T-helper 9 cell (primary cell): ENCODE measurements at places on chromosomes 2 and 18.

- no peak for DNase-seq
Observed at GRCh38 chr2:239330836-239331235, 70.0 kb downstream of the HDAC4 start.

DNA sequence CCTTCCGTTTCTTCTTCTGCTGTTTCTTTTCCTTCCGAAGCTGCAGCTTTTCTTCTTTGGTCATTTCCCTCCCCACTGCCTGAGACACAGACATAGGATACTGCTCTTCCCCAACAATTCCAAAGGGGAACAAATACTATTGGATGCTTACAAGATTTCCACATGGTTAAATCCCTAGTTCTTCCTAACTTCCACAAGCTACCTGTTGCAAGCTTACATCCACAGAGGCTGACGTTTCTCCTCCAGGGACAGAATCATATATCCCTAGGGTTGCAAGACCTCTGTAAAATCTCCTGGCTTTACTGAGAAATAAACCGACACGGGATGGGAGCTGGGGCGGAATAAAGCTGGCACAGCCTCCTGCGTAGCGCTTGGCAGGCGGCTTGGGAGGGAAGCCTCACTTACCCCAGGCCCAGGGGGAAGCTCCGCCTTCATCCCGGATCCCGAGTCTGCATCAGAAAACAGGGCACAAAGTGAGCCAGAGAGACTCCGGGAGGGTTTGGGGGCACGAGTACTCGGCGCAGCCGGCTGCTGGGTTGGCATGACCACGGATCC is 590 bp downstream of the EIF2B4 start:
- DNase-seq = no peak

GRCh38 chr18:76938619-76939018 is 116.3 kb downstream of the ZNF236 start:
- DNase-seq = no peak

DNA sequence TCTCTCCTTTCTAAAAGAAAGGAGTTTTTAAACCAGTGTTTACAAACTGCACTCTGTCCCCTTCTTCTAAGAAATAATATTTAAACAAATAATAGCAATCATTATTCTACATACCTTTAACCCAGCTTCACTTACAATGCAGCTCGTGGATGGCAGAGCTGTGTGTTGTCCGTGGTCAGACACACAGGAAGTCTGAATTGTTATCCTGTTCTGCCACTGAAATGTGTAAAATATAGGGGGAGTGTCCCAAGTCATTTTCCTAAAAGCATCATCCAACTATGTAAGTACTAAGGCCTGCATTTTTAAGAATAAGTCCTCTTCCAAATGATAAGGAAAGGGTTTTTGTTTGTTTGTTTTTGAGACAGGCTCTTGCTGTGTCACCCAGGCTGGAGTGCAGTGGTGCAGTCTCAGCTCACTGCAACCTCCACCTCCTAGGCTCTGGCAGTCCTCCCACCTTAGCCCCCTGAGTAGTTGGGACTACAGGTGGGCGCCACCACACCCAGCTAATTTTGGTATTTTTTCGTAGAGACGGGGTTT is 2.7 kb upstream of the PPP4R1 start:
- no peak for DNase-seq

GRCh38 chr2:177000061-177000714 is 212.4 kb upstream of the HNRNPA3 start:
- no peak for DNase-seq

- DNase-seq = no peak
Observed at GRCh38 chr2:78814331-78814986, 211.0 kb upstream of the REG3G start.

GRCh38 chr18:68713131-68713530 is 1.8 kb downstream of the TMX3 start:
- no peak for DNase-seq

DNA sequence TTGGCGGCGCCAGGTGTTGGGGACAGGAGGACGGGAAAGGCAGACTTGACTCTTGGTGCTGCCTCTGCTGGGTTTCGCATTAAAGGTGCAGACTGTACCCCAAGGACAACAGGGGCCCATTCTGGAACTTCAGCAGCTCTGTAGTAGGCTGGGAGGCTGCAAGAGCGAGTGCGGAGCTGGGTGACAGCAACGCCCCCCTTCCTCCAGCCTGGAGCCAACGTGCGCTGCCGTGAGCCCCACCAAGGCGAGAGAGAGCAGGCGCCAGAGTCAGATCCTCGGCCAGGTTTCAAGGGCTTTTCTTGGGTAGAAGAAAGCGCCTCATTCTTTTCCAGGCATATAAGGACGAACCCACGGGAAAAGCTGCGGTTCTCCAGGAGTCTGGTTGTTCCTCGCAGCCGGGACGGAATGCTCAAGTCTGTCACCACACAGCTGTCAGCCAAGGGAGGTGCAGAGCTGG is 1.9 kb downstream of the DOK6 start:
- no peak for DNase-seq

GRCh38 chr2:113765276-113765675 is 8.8 kb upstream of the SLC35F5 start:
- no peak for DNase-seq

DNA sequence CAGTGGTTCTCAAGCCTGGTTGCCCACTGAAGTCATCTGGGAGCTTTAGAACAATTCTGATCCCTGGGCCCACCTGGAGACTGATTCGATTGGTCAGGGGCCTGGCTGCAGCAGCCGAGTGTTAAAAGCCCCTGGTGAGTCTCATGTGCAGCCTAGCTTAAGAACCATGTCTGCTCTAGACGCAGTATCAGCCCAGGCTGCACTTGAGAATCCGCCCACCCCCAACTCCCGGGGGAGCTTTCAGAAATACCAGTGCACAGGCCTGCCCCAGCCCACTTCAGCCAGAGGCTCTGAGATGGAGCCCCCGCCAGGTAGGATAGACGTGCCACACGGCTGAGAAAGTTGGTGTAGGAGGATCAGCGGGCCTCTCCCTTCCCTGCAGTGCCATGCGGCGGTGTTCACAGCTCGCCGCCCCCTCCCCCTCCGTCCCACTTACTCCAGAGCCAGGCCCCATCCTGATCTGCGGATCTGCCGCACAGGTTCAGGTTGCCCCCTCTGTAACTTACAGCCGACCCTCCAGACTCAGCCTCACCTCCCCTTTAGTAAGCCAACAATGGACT is 209.0 kb upstream of the RAB12 start:
- no peak for DNase-seq

- DNase-seq = peak; percentile 26
Observed at GRCh38 chr2:69830045-69830905, 815 bp downstream of the GMCL1 start.

DNA sequence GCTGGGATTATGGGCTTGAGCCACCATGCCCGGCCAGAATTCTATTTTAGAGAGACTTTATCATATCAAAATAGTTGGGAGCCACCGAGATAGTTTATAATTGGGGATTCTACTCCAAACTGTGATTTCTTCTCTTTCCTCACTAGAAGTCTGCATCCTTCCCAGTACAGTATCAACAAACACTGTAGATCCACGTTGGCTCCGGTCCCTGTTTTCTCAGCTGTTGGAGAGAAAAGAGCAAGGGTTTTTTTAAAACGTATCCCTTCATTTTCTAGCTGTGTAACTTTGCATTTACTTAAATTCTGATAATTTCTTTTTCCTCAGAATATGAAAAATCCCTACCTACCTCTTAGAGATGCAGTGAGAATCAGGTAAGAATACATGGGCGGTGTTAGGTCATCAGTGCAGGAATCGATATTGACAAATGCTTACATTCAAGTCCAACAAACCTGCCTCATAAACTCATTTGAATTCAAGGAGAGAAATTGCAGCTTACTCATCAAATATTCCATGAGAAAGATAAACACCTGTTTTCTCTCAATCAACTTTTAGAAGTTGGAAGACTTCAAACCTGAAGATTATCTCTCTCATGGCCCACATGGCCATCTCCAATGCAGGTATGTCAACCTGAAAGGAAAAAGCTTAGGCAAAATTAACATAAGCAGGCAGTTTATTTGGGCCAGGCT is 17.7 kb upstream of the PDCL3 start:
- DNase-seq = no peak

DNA sequence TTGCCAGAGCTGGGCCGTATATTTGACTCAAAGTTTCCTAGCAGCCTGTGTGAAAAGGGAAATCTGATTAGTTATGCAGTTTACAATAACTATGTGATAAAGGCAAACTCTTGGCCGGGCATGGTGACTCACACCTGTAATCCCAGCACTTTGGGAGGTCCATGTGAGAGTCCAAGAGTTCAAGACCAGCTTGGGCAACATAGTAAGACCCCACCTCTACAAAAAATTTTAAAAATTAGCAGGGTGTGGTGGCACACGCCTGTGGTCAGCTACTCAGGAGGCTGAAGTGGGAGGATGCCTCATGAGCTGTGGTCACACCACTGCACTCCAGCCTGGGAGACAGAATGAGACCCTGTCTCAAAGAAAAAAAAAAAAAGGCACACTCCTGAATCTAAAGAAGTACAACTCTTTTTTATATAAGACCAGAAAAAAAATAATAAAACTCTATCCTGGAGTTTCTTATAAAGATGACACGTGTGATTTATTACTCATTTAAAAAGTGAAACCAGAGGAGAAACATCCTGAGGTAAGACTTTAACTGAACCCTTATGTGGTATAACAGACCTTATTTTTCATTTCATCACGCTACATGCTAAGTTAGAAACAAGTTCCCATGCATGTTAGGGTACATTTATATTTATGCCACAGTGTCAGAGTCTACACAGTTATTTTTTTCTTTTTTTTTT is 32.6 kb upstream of the KCMF1 start:
- no peak for DNase-seq

- DNase-seq = no peak
Observed at GRCh38 chr2:207238831-207239701, 73.3 kb upstream of the KLF7 start.
